ENCODE measurements at places on chromosomes 12 and 14.
A peak's percentile ranks its signal among the peaks of the same experiment; 100 is the strongest.

- no peak for DNase-seq
Observed at GRCh38 chr12:104684884-104685283, 228.1 kb downstream of the CHST11 start.

- no peak for DNase-seq
Observed at GRCh38 chr12:8609061-8609570, 3.5 kb downstream of the AICDA start.

- no peak for DNase-seq
Observed at GRCh38 chr12:103645202-103645601, 58.1 kb downstream of the STAB2 start.

GRCh38 chr14:88140874-88141273 is 135.9 kb downstream of the GPR65 start:
- no peak for DNase-seq

DNA sequence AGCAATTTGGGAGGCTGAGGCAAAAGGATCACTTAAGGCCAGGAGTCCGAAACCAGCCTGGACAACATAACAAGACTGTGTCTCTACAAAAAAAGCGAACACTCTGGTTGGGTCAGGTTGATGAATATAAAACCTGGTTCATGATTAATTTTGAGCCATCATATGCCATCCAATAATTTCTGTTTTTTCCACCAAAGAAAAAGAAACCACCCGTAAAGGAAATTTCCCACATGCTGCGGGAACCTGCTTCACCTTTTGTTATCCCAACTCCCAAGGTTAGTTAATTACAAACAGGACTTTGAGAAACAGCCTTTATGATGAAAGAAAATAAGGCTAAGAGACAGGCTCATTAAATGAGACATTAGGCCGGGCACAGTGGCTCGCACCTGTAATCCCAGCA is 24.1 kb upstream of the BICDL1 start:
- DNase-seq, result no peak

DNA sequence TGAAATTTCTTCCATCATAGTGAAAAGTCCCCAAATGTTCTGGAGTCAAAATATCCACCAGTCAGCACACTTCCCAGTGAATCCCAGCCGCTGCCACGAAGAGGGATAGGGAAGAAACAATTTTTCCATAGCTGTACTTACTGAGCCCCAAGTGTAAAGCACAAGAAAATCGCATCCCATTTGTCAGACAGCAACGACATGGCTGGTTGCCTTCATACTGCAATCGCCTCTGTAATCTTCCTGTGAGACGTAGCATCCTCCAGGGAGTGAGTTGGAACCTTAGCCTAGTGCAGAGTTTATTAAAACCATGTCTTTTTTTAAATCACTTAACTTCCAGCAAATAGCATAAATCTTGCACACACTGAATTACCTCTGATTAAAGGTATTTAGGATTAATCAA is 56.8 kb downstream of the GNG2 start:
- no peak for DNase-seq

GRCh38 chr12:4307593-4308333 is 13.2 kb upstream of the TIGAR start:
- no peak for DNase-seq

DNA sequence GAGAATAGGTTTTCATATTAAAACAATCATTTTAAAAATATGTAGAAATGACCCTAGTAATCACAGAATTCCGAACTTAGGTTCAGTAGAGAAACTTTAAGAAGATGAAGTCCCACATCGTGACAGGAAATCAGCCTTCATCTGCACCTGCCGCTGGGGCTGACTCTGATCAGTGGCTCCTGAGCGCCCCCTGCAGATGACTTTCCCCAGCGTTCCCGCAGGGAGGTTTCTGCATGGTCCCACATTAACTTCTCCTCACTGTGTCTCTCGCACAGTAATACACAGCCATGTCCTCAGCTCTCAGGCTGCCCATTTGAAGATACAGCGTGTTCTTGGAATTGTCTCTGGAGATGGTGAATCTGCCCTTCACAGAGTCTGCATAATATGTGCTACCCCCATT is 1131.1 kb downstream of the TMEM121 start:
- DNase-seq, result peak; percentile 5

GRCh38 chr14:32980178-32980901 is 41.7 kb downstream of the NPAS3 start:
- no peak for DNase-seq

- no peak for DNase-seq
Observed at GRCh38 chr12:107275530-107275929, 182.2 kb upstream of the CRY1 start.

DNA sequence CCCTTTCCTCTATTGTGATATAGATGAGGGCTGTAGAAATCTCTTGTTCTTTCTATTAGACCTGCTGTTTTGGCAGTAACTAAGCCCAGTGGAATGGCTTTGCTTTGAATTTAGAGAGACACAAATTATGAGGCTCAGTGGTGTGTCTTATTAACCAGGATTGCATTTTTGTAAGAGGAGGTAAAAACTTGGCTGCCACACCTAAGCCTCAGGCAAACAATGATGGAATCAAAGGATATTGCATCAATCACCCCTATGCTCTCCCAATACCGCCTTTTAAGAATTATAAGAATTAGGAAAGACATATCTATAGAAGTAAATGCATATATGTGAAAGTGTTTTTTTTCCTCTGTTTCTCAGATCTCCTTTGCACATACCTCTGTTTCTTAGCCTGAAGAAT is 63.3 kb downstream of the ACSS3 start:
- no peak for DNase-seq

GRCh38 chr12:546920-547845 is 87.4 kb downstream of the B4GALNT3 start:
- peak; percentile 46 for DNase-seq

GRCh38 chr14:69606258-69607184 is 4.9 kb upstream of the SUSD6 start:
- DNase-seq, result no peak

DNA sequence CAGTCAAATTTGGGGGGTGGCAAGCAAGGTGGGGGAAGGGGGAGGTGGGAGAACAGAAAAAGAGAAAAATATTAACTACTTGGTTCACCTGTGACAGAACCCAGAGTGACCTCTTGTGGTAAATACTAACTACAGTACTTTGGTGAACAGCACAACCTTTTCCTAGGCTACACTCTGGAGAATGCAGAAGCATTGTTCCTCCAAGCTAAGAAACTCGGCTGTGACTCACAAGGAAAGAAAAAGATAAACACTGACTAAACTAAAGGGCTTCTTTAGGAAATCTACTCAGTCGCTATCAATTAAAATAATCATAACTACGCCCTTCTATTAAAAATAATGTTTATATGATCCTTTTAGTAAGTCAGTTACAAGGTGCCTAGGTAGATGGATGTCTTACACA is 5.4 kb downstream of the KCNH5 start:
- no peak for DNase-seq

DNA sequence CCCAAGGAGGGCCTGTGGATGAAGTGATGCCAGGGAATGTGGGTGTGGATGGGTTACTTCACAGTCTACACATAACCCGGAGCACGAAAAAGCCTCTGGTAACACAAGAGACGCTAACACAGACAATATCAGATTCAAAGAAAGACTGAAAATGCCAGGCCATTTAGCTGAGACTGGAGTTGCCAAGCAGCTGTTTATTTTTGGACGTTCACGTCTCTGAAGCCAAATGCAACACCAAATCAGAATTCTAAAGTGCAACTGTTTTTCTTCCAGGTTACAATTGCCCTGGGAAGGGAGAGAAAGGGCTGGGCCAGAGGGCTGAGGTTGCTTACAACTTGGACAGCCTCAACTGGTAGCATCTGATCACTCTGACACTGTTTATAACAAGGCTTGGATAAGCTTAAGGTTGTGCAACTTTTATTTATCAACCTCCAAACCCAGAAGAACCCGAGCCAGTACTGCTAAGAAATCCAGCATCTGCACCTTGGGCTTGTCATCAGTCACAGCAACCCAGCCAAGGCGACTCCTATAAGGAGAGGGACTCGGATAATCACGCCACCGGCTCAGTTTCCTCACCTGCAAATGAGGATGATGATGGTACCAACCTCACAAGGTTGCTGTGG is 24.8 kb downstream of the NUAK1 start:
- DNase-seq, result no peak

DNA sequence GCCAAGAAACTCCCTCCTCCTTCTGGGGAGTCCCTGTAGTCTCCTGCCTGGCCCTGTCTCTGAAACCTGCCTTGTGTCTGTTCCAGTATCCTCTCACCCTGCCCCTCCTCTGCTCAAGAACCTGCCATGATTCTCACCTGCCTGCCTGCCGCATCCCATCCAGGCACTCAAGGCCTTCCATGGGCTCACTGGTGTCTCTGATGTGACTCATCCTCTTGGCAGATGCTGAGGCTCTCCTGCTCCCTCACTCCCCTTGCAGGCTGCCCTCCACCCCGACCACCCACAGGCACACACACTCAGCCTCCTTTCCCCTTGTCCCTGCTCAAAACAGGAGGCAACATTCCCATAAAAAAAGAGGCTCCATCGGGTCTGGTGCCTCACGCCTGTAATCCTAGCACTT is 5.8 kb upstream of the BEGAIN start:
- DNase-seq, result no peak

DNA sequence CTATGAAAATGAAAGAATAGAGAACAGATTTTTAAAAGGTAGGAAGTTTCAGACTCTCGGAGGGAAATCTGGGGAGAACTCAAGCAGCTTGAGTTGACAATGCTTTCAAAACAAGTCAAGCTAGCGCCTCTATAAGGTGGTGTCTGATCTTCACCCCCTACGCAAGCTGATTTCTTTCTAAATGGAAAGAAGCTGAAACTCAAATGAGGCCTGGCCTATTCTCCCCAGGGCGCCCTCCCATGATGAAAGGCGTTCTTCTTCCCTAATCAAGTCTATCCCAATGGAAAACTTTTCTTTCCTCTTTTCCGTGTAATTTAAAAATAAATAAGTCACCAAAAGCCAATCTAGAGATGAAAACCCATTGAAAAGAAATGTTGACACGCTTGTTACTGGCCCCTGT is 20.6 kb downstream of the PTHLH start:
- DNase-seq, result no peak

- no peak for DNase-seq
Observed at GRCh38 chr12:130702966-130703732, 12.9 kb downstream of the RIMBP2 start.

DNA sequence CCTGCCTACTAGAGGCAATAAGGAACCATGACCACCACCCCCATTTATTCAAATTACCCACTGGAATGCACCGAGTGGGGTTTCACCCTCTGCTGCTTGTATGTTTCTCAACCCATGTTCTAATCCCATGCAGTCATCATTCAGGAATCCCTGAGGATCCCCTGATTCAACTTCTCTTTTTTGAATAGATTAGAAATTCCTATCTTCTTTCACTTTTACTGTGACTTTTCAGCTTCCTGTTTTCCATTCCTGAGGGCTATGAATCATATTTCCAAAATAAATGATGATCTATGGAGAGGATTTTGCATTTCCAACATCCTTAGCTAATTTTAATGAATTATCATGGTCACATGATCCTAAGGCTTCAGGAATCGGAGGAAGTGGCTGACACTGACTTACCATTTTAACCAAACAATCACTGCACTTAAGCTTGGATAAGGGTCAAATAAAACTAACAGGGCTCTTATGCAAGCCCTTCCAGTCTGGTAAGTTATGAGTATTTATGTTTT is 19.4 kb upstream of the P2RX4 start:
- DNase-seq, result no peak

- no peak for DNase-seq
Observed at GRCh38 chr12:55746174-55746912, 3.4 kb downstream of the GDF11 start.

GRCh38 chr14:97902630-97903029 is 1105.4 kb downstream of the VRK1 start:
- no peak for DNase-seq

DNA sequence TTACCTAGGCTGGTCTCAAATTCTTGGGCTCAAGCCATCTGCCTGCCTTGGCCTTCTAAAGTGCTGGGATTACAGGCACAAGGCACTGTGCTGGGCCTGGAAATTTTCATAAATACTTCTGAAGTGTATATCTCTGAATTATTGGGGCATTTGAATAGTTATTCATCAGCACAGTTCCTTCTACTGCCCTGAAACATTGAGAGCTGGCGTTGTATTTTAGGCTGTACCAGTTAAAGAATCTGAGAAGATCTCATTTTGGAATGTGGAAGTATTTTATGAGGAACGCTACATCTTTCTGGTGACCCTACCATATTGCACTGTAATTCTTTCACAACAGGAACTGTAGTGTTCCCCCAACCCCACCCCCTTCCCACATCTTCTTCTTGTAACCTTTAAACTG is 349.0 kb upstream of the RGS6 start:
- no peak for DNase-seq

GRCh38 chr12:26292596-26292995 is 97.2 kb downstream of the SSPN start:
- DNase-seq, result no peak

DNA sequence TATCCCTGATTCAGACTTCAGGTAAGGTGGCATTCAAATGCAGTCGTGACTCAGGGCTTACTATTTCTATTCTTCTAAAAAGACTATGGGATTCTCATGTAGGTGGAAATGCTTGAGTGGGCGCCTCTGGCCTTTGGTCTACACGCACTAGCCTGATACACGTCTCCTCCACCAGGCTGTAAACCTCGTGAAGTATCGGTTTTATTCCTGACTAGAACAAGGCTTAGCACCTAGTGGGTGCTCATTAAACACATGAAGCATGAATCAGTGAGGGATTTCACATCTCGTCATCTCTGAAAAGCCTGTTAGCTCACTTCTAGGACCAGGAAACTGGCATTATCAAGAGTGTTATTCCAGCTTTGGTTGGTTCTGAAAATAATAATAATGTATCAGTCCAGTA is 17.7 kb upstream of the HNF1A start:
- DNase-seq, result no peak

GRCh38 chr14:104694991-104695659 is 5.7 kb downstream of the INF2 start:
- no peak for DNase-seq

DNA sequence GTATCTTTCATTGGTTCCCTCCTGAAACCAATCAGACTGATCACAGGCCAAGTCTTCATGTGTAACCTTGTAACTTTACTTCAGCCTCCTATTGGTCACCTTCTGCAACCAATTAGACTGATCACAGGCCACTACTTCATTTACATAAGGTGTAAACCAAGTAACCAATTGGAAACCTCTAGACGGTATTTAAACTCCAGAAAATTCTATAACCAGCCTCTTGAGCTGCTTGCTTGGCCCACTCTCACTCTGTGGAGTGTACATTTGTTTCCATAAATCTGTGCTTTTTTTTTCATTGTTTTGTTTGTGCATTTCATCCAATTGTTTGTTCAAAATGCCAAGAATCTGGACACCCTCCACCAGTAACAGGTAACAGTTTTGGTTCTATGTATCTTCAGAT is 47.5 kb downstream of the EIF2S3B start:
- DNase-seq, result no peak
